Pulmonary artery endothelial cell (primary cell): ENCODE measurements at places on chromosomes 1 and 21. TPM values are rescaled to one million over a fixed set of nuclear protein-coding genes. Genes with fewer than 3 reads are reported as not detected.

DNA sequence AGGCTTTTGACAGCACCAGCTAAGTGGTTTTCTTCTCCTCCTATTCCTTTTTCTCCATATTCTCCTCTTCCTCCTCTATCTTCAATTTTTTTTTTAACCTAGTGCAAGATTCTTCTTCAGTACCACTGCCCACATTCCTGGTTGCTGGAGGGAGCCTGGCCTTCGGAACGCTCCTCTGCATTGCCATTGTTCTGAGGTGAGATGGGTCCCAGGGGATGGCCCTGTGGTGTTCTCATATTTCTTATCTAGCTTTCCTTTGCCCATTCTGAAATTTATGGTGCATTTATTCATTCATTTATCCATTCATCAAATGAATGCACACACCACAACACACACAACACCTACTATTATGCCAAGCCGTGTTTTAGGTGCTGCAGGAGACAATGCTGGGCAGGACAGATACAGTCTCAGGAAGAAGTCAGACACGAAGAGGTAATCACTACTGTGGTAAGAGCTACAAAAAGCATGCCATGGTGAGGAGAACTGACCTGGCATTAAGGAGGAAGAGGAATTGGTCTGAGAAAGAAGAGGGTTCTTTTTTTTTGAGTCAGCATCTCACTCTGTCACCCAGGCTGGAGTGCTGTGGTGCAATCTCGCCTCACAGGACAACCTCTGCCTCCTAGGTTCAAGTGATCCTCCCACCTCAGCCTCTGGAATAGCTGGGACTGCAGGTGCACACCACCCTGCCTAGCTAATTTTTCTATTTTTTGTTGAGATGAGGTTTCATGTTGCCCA lies 47.5 kb upstream of the TDRD10 start:
- DNase-seq, result no peak

DNA sequence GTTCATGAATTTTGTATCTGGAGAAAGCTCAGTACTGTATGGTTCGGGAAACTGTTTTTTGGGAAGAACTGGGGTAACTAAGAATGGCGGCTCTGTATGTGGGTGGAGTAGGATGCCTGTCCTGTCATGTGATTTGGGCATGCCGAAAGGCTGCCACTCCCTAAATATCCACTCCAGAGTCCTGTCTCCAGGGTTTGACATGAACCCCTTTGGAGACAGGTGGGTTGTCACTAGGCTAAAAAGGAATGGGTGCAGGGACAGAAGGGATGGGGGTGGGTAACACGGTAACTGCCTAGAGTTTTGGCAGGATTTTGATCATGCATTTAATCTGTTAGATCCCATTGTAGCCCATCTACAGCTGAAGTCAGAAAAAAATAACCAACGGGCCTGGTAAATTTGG lies 150.1 kb downstream of the KCNJ6 start:
- no peak for DNase-seq

- no peak for DNase-seq
Measured at GRCh38 chr1:244730153-244730933, 77.4 kb downstream of the DESI2 start.

GRCh38 chr1:165137551-165138316 lies 218.8 kb downstream of the LMX1A start:
- no peak for DNase-seq

GRCh38 chr1:231172411-231172810 lies 10.6 kb downstream of the TRIM67 start:
- DNase-seq, result no peak

- no peak for DNase-seq
Measured at GRCh38 chr21:32483293-32483595, 70.7 kb downstream of the EVA1C start.

- DNase-seq, result no peak
Measured at GRCh38 chr1:10532362-10532761, 57.6 kb downstream of the PEX14 start.

GRCh38 chr1:54403808-54404261 lies 2.4 kb downstream of the SSBP3 start:
- no peak for DNase-seq

GRCh38 chr1:43238085-43238484 lies 31.7 kb upstream of the TMEM125 start:
- peak; percentile 44 for DNase-seq

GRCh38 chr1:108051631-108052377 lies 86.8 kb upstream of the VAV3 start:
- DNase-seq, result no peak

Gene NBPF4
- not detected in 2 replicates for total RNA-seq
